ENCODE measurements at places on chromosomes 16 and 17. TPM values are rescaled to one million over a fixed set of nuclear protein-coding genes. Genes with fewer than 3 reads are reported as not detected.

The PRSS21 gene
- total RNA-seq = 3.0 TPM

DNA sequence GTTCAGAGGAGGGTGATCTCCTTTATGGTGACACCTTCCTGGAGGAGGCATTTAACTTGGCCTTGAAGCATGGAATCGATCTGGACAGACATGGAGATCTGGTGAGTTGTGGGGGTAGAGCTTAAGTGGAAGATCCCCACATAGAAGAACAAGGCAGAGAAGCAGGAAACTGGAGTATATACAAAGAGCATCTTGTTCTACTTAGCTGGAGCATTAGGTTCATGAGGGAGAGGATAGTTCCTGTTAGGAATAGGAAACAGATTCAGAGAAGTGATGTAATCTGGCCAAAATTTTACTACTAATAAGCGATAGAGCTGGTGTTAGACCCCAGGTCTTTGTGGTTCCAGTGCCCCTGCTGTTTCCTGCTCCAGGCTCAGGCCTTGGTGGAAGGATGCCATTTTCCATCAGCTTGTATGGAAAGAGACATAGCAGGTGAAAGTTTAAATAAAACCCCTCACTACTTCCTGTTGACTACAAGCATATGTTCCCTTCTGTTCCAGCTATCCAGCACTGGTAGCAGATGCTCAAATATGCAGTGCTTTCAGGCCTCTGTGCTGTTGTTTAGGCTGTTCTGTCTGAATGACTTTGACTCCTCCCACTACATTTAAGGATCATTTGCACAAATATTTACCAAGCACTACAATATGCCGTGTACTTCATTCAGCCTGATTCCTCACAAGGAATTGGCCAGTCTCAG lies 9.4 kb downstream of the RPAIN start:
- no peaks in the 10 kb centered on the region for H3K27me3 ChIP-seq
- DNase-seq = no peak
- H3K27ac ChIP-seq = peak overlapping the region; percentile 9
- H3K4me1 ChIP-seq = peaks cover 10% of the 10 kb centered on the region

- no peaks in the 10 kb centered on the region for H3K4me1 ChIP-seq
- no peak overlapping the region for H3K4me3 ChIP-seq
- no peak overlapping the region for H3K27ac ChIP-seq
Observed at GRCh38 chr17:18018411-18018921, 20.5 kb downstream of the ATPAF2 start.

DNA sequence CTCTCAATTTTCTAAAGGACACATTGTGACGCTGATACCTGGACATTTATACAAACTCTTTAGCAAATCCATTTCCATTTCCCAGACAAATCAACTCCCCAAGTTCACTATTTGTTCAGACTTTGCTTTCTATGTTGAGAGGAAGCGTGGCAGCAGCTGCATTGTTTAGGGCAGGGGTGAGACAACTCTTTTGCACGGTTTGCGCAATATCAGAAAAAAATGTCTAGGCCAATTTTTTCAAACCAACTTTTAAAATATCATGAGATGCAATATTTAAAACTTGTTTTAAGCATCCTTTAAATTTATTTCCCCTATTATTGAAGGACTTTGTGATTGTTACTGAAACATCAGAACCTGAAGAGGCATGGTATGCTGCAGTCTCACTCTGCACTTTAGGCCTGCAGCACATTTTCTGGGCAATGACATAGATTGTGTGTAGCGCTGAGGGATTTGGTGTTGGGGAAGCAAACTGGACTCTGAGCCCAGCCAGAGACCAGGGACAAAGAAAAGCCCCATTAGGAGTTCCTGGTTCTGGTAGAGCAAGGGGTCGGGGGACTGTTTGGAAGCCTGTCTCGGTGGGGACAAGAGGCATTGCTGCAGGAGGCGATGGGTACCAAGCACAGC lies 6.4 kb upstream of the CCDC182 start:
- peaks cover 8% of the 10 kb centered on the region for H3K4me1 ChIP-seq
- no peaks in the 10 kb centered on the region for H3K36me3 ChIP-seq
- no peak for DNase-seq
- no peak overlapping the region for H3K4me3 ChIP-seq

The C17orf67 gene
- 4.1 TPM for total RNA-seq

The PMM2 gene
- total RNA-seq = 41.8 TPM

The NTN1 gene
- not detected for total RNA-seq

The PPY gene
- not detected for total RNA-seq

- H3K4me3 ChIP-seq = no peak overlapping the region
- H3K4me1 ChIP-seq = peaks cover 31% of the 10 kb centered on the region
- no peak for DNase-seq
- no peak overlapping the region for H3K27ac ChIP-seq
Observed at GRCh38 chr17:63984236-63984635, 11.5 kb upstream of the SCN4A start.

DNA sequence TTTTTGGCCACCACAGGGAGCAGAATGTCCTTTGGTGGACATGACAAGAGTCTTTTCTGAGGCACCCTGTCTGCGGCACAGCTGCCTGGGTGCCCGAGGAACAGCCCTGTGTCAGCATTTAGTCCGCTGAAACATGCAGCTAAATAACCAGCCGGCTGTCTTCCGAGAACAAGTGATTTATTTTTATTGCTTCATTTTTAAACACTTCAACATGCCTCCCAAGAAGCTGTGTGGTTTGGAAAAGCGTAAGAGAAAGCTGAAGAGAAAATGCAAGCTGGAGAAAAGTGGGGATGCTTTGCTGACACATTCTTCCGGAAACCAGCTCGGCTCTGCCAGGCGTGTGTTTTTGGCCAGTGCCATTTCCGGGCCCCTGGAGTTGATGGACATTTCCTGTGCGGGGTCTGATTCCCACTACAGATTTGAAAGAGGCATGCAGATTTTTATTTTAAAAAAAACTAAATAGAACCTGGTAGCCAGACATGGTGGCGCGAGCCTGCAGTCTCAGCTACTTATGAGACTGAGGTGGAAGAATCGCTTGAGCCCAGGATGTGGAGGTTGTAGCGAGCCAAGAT lies 94.7 kb downstream of the SEC14L1 start:
- H3K4me1 ChIP-seq = peaks cover 25% of the 10 kb centered on the region
- H3K27ac ChIP-seq = peak overlapping the region; percentile 74
- no peaks in the 10 kb centered on the region for H3K27me3 ChIP-seq
- H3K36me3 ChIP-seq = peaks cover 4% of the 10 kb centered on the region

DNA sequence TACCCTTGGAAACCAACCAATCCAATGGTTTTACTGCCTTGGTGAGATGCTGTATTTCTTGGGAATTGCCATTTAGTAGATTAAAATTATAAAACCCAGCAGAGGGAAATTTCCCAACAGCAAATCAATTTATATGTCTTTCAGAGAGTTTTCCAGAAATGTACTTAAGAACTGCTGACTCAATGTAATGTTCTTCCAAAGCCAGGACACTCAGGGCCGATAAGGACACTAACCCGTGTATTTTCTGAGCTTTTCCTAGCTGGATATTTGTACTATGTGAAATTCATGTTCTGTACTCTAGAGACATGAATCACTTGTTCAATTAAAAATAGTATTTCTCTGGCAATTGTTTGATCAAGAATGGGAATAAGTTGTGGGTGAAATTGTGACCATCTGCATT lies 121.4 kb downstream of the KCNJ2 start:
- no peak for DNase-seq
- H3K36me3 ChIP-seq = no peaks in the 10 kb centered on the region
- no peak overlapping the region for H3K4me3 ChIP-seq
- H3K4me1 ChIP-seq = no peaks in the 10 kb centered on the region
- H3K27ac ChIP-seq = no peak overlapping the region
- H3K27me3 ChIP-seq = no peaks in the 10 kb centered on the region

- H3K27ac ChIP-seq = no peak overlapping the region
- H3K4me3 ChIP-seq = no peak overlapping the region
- no peaks in the 10 kb centered on the region for H3K27me3 ChIP-seq
- no peak for DNase-seq
- H3K4me1 ChIP-seq = peaks cover 21% of the 10 kb centered on the region
Observed at GRCh38 chr17:67218385-67218950, 26.5 kb downstream of the HELZ start.

GRCh38 chr17:45116434-45117016 lies 15.8 kb downstream of the PLCD3 start:
- H3K27me3 ChIP-seq = peaks cover 2% of the 10 kb centered on the region
- no peak for DNase-seq
- no peak overlapping the region for H3K27ac ChIP-seq
- H3K36me3 ChIP-seq = no peaks in the 10 kb centered on the region

DNA sequence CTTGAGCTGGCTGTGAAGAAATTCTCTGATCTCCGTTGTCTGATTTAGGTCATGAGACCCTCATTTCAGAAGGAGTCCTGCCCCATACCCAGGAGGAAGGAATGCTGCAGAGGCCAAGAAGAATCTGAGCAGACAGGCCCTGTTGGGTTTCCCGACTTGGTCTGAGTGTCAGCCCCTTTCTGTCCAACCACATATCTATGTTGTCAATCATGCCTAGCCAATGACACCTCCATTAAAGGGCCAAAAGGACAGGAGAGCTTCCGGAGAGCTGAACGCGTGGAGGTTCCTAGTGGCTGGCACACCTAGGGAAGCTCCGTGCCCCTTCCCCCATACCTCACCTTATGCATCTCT lies 37.8 kb downstream of the PIMREG start:
- no peak overlapping the region for H3K4me3 ChIP-seq
- no peaks in the 10 kb centered on the region for H3K4me1 ChIP-seq
- no peak overlapping the region for H3K27ac ChIP-seq
- peaks cover 1% of the 10 kb centered on the region for H3K27me3 ChIP-seq
- H3K36me3 ChIP-seq = no peaks in the 10 kb centered on the region

DNA sequence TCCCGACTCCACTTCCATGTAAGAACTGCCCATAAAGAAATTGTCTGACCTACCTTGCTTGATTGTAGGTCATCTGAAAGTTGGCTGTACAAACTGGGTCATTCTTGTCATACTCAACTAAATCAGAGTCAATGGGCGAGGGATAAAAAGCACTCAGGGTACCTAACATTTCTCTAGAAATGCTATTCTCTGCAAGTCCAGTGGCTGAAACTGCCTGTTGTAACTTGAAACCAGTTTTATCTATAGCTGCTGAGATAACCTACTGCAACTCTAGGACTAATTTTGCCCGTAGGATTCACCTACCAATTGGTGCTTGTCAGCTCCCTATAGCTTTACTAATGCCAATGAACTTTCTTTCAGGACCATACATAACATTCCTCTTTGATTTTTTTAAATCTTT lies 100.1 kb upstream of the GRIN2A start:
- no peaks in the 10 kb centered on the region for H3K27me3 ChIP-seq
- peaks cover 3% of the 10 kb centered on the region for H3K36me3 ChIP-seq
- H3K4me3 ChIP-seq = no peak overlapping the region
- no peak overlapping the region for H3K27ac ChIP-seq

- H3K27me3 ChIP-seq = no peaks in the 10 kb centered on the region
- no peak for DNase-seq
- H3K4me3 ChIP-seq = no peak overlapping the region
- peaks cover 6% of the 10 kb centered on the region for H3K4me1 ChIP-seq
Observed at GRCh38 chr17:59409336-59410048, 78.0 kb downstream of the YPEL2 start.

- no peak overlapping the region for H3K4me3 ChIP-seq
- peaks cover 8% of the 10 kb centered on the region for H3K4me1 ChIP-seq
Observed at GRCh38 chr17:59561042-59561441, 4.4 kb upstream of the DHX40 start.
